Naive thymus-derived CD4-positive, alpha-beta T cell (primary cell): ENCODE measurements at places on chromosomes 1 and 21. TPM values are rescaled to one million over a fixed set of nuclear protein-coding genes. Genes with fewer than 3 reads are reported as not detected.
A peak's percentile ranks its signal among the peaks of the same experiment; 100 is the strongest.

DNA sequence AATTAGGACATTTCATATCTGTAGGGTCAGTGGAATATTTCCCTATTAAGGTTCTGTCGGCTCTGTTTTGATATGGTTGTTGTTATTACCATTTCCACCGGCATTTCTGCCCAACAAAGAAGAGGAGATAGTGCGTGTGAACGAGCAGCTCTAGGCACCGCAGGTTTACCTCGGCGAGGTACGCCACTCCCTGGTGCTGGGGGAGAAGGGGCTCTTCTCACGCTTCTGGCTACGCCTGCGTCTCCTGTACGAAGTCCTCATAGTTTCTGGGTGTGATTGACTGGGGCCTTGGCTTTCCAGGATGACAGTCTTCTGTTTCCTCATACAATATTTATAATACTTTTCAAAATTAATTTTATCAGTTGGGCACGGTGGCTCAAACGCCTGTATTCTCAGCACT is 54.4 kb upstream of the DIP2A start:
- no peak for DNase-seq

DNA sequence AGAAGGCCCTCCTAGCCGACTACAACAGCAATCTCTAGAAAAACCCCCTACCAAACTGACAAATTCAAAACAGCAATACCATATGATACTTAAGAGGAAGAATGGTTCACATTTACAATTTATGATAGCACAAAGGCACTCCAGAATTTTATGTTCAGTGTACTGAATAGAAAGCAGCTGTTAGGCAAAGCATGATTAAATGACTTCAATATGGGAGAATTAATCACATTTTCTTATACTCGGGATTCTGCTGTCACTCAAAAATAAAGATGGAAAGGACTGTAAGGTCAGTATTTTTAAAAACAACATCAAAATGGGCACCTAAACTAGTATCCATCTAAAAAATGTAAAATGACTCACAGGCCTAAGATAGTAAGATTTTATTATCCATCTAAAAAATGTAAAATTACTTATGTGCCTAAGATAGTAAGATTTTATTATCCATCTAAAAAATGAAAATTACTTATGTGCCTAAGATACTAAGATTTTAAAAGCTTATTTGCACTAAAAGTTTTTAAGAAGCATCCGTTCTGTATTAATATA is 198.5 kb downstream of the SMYD3 start:
- no peak for DNase-seq

DNA sequence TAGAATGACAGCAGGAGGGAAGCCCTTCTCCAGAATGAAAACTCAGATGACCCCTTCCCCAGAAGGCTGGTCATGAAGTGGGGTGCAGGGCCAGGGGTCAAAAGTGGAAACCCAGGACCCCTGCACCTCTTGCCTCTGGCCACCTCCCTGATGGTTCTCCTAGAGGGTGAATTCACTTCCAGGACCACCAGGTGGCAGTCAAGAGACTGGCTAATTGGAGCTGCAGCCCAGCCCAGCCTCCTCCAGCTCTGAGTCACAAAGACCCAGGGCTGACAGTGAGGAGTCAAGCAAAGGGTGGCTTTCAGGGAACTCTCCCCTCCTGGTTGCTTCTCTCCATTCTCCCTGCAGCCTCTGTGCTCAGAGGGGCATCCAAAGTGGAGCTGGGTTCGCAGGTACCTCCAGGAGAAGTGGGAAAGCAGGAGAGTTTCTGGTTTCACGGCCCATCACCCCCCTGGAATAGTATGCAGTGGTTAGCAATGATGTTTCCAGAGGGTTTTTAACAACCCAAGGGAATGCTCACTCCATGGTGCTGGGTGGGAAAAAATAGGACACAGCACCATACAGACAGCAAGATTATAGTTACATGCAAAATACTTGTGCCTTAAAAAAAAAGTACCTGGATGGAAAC is 6.1 kb upstream of the EPHB2 start:
- DNase-seq, result peak; percentile 56

- DNase-seq, result no peak
These were observed 72.5 kb upstream of the MORC3 start for GRCh38 chr21:36247316-36248010.

- DNase-seq, result no peak
These were observed 54.2 kb upstream of the SPATA6 start for GRCh38 chr1:48526008-48526710.

DNA sequence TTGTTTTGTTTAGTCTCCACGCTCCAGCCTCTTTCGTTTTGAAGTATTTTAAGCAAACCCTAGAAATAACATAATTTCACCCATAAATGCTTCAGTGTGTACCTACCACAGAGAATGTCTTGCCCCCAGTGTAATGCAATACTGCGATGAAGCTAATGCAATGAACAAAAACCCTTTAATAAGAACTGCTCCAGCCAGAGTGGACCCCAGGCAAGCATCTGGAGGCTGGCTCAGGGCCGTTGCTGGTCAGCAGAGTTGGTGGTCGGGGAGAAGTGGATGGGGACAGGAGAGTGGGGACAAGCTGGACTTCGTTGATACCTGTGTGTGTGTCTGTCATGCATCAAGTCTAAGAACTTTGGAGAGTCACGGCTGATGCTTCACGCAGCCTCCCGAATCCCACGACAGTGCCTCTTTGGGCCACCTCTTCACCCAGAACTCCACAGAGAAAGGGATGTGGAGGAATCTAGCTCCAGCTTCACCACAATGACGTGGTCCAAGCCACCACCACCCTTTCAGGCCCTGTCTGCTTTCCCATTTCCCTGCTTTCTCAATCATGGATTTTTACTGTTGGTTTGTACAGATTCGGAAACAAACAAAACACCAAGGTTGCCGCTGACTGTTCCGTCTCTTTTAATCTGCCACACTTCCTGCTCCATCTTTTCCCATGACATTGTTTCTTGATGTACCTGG is 108.6 kb upstream of the ERRFI1 start:
- no peak for DNase-seq

GRCh38 chr1:40783001-40783905 is at the start of gene KCNQ4:
Gene KCNQ4 (plus strand): TSS chr1:40783787. CDS start chr1:40784094, 307 bp downstream.
- no peak for DNase-seq

- DNase-seq, result no peak
These were observed 96.1 kb upstream of the KCNA3 start for GRCh38 chr1:110770832-110771231.

DNA sequence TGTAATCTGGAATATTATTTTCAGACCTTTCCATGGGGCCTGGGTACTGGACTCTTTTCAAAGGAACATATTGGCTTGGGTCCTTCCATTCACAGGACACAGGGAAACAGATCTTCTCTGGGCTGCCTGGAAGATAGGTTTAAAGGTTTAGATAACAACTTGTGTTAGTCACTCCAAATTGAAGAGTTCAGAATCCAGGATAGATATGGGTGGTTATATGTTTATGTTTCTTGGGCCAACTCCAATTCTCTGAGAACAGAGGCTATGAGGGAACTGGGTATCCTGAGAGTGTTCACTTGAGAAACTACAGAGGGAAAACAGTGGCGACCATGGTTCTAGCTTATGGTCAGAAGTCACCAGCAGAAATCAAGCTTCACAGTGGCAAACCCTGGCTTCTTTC is 8.7 kb upstream of the PIGM start:
- DNase-seq, result no peak

GRCh38 chr1:178160736-178161475 is 67.0 kb downstream of the RASAL2 start:
- no peak for DNase-seq

GRCh38 chr21:28944296-28944695 is 48.4 kb downstream of the LTN1 start:
- DNase-seq, result no peak

DNA sequence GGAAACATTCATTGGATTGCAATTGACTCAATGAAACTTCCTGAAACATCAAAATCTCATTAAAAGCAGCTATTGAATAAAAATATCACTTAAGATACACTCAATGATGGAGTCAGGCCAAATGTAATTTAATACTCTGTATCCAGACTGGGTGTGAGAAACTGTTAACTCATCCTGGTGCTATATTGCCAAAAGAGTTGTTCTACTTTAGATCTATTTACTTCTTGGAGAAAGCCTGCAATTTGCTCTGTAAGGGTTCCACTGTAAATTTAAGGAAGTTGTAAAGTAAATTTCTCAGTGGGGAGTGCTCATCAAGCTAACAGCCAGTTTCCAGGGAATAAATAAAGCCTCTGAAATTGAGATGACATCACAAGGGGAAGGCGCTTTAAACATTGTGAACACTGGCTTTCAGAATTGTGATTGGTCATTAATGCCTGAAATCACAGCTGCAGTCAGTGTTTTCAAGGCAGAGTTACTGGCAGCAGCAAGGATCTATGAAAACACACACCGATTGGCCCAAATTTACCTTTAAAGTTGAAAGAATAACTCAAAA is 91.4 kb downstream of the OLFM3 start:
- DNase-seq, result no peak

DNA sequence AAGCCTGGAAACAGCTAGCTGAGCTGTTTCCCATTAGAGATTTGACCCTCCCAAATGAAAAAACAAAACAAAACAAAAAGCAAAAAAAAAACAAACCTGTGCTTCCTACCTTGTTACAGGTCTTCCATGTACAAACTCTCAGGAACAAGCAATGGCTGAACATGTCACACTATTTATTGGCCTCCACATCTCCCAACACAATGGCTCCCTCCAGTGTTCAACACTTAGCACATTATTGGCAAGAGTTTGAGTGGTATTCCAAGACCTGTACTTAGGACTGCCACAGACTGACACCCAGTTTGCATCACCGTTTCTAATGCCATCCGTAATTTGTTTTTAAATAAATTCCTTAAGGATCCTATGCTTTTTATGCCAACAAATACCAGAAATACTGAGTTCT is 195.0 kb upstream of the OLFM3 start:
- DNase-seq, result no peak

- DNase-seq, result no peak
These were observed 46.5 kb upstream of the CNN3 start for GRCh38 chr1:94973309-94973922.

DNA sequence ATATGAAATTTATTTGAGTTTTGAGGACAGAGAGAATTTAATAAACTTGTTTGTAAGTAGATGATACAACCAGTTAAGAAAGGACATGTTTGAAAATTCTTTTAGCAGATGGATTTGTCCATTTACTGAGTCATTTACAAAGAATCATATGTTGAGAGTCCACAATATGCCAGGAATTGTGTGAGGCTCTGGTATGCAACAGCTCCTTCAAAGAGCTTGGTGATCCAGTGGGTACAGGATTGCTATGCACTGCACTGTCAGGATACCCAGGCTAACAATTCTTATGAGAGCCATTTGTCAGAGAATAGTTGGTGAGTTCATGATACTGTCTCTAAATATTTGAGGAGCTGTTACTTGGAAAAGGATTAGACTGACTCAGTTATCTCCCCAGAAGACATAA is 11.0 kb downstream of the DNM3 start:
- DNase-seq, result no peak

- no peak for DNase-seq
These were observed 77.8 kb downstream of the DRAM2 start for GRCh38 chr1:111062081-111062480.

DNA sequence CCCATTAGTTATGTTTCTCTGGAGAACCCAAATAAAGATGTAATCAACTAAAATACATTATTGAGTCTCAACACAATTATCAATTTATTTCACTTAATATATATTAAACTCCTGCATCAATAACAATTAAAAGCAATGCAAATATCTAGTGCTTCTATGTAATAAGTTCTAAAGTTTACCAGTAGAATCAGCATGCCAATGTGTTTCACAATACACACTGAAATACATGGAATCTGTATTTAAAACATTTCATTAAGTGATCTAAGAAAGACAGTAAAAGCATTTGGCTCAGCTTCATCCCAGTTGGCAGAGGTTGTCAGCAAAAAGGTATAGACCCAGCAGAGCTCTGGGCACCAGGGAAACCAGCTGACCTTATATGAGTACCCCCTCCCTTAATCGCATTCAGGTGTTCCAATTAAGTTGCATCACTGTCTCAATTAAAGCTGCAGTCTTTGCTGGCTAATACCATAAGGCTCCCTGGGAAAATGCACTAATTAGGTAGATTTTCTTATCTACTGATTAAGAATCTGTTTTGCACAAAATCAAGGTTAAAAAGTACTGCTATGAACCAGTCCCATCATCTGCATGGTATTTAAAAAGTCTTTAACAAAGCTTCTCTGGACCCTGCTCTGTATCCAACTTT is 63.1 kb downstream of the NIBAN1 start:
- no peak for DNase-seq

GRCh38 chr1:100494393-100495084 is 43.4 kb upstream of the GPR88 start:
- no peak for DNase-seq

DNA sequence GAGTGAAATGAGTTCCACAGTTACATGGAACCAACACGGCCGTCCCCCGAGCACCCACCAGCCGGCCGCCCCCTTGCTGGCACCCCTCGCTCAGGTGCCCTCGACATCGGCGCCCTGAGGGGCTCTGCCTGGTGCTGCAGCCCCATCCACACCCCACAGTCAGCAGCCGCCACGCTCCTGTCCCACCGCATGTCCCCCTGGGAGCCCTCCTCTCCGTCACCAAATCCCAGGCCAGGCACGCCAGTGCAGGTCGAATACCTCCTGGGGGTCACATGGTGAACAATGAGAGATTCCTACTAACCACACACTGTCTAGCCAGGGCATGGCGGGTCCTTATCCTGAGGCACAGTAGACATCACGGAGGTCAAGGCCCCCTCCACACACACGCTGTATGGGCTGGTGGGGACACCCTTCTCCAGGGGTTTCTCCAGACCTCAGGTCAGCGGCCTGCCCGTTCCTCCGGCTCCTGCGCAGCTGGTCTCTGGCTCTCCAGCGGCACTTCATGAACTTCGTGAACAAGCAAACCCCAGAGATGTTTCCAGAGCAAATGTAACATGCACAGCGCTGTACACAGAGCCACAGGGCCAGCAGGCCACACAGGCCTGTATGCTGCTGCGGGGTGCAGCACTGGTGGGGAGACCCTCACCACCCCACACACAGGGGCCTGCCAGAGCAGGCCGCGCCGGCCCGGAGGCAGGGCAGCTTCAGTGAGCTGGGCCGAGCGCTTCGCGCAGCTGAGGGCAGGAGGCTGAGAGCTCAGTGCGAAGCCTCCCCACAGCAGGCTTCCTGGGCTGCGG is 21.8 kb downstream of the POFUT2 start:
- no peak for DNase-seq

DNA sequence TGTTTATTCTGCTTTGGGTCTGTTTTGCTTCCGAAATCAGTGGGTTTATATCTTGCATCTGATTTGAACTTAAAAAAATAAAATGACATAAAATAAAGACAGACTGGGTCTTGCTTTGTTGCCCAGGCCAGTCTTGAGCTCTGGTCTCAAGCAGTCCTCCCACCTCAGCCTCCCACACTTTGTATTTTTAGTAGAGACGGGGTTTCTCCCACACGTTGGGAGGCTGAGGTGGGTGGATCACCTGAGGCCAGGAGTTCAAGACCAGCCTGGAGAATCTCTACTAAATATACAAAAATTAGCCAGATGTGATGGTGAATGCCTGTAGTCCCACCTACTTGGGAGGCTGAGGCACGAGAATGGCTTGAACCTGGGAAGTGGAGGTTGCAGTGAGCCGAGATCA is 5.9 kb downstream of the ZYG11A start:
- no peak for DNase-seq

GRCh38 chr1:67158401-67158800 is 7.9 kb upstream of the IL23R start:
- DNase-seq, result no peak

The ATP1A4 gene
- total RNA-seq, result 0.71 TPM

The PMVK gene
- 35.1 and 38.6 TPM in 2 replicates for total RNA-seq

The GBP3 gene
- total RNA-seq, result 39.9 and 42.2 TPM in 2 replicates

The GNG4 gene
- not detected for total RNA-seq

The GBP6 gene
- total RNA-seq, result 2.4 and 2.8 TPM in 2 replicates

The ARTN gene
- 0.51 TPM for total RNA-seq

The RAB4A gene
- total RNA-seq, result 28.4 and 36.7 TPM in 2 replicates

The GBP5 gene
- total RNA-seq, result 31.8 TPM

The KIF21B gene
- 73.4 TPM for total RNA-seq

The KCNA2 gene
- total RNA-seq, result 4.1 and 4.6 TPM in 2 replicates

The TAF1A gene
- total RNA-seq, result 7.7 TPM

The CSF3R gene
- 0.80 and 0.84 TPM in 2 replicates for total RNA-seq
